Fibroblast of upper back skin (primary cell): ENCODE measurements at places on chromosomes 3 and 15.

DNA sequence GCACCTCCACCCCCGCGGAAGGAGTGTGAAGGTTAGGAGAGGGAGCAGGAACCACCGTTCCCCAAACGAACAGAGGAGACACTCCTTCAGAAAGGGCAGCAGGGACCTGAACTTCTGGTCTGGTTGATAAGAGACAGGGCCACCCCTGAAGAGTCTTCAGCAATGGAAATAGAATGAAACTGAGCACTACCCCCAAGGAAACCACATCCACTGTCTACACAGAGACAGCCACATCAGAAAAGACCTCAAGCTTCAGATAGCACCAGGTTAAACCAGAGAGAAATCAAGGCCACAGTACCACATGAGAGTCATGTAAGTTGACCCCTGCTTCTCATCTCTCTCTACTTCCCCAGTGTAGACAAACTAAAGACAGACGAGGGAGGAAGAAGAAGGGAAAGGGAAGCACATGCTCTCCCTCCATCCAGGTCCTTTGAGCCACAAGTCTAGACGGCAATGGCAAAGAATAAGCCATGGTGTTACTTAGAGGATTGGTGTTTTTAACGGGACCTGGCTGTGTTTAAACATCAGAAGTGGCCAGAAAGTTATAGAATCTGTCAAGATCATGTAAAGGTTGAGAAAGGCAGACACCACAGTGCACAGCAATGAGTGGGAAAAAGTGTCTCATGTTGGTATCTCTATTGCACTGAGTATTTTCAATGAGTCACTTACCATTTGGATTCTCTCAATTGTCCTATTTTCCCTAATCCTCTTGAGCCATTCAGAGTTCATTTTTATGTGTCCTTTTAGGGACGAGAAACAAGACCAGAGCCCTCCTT is 31.4 kb upstream of the CTNNB1 start:
- no peak for DNase-seq

DNA sequence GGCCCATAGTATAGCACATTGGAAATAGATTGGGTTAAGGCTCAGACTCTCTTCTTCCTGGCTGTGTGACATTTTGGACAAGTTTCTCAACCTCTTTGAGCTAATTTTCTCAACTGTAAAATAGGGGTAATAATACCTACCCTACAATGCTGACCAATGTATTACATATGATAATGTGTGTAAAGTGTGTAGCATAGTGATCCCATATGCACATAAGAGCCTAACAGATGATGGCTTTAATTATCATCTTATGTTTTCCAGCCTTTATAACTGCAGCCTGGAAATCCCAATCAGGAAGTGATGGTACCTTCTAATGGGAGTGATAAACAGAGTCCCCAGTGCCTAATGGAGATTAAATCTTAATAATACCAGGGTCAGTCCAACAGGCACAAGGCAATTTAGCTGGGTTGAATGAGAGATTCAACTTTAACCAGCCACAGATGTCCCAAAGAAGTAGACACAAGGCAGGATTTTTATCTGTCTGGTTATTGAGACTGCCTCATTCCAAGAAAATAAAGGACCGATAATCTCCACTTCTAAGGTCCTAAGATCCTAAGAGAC is 12.0 kb downstream of the ADAMTS9 start:
- DNase-seq = no peak

DNA sequence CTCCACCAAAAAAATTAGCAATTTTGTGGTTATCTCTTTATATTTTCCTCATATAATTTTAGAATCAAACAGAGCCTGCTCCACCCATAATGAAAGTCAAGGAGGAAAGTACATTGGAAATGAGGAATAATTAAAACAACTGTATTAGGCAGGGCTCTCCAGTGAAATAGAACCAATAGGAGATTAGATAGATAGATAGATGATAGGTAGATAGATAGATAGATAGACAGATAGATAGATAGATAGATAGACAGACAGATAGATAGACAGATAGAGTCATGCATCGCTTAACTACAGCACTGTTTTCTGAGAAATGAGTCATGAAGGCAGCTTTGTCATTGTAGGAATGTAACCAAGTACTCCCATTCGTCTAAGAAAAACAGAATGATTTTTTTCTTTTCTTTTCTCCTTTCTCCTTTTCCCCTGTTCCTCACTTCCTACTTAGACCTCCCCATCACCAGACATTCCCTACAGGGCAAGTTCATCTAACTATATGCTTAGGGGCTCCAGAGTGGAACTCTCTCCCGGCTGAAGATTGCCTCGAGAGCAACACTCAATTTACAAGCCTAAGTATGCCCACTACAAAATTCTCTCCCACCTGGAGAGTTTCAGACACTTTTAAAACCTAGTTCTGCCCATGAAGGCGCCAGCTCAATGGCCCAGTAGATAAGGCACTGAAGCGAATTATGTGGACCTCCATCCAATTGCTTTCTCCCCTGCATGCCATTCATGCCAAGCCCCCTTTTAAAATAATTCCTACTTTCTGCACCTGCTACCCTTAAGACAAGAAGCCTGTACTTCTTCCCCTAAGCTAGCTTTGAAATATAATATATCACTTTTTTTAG is 53.3 kb upstream of the LIPC start:
- DNase-seq = peak; percentile 25

- no peak for DNase-seq
Observed at GRCh38 chr15:93382200-93382820, 293.3 kb upstream of the RGMA start.

DNA sequence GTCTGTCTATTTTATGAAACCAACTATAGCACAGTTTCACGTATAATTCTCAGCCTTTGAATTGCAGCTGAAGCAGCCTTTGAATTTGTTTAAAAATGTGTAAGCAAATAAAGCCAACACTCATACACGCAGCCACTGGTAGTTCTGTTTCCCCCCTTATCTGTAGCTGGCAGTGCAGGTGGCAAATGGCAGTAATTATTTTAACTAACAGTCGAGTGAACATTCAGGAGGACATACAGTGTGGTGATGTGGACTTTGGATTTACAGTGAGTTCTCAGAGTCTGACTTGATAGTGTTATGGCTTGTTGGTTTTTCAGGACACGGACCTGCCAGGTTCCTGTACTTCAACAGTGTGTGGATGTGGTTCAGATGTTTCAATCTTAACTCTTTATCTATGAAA is 64.0 kb upstream of the SKOR1 start:
- DNase-seq = no peak

DNA sequence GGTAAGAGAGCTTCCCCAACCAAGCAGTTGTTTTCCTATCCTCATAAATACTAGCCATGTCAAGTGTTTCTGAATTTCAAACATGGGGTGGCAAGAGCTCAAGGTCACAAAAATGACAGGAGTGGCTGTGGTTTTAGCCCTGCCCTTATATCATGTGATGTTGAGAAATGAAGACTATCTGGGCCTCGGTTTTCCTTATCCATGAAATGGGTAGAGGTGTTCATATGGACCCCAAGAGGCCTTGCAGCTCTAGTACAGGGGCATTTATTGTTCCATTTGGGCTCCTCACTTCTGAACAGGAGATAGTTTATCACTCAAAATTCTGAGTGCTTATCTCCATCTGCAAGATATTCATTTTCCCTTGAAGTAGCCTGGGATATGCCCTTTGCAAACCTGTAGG is 35.8 kb downstream of the LMCD1 start:
- no peak for DNase-seq

- no peak for DNase-seq
Observed at GRCh38 chr3:184651904-184652303, 60.0 kb downstream of the MAGEF1 start.

DNA sequence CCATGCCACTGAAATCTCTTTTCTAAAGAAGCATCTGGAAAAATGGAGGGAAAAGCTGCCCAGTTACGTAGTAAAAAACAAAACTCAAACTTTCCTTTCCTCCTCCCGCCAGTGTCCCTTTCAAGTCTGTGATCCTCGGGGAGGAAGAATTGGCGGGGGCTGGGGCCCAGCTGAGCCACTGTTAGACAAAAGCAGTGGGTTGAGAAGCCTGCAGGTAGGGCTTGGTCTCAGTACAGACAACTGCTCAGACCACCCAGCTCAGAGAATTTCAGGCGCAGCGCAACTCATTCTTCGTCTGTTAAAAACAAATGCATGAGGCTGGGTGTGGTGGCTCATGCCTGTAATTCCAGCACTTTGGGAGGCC is 117.1 kb downstream of the MYLK start:
- DNase-seq = no peak

DNA sequence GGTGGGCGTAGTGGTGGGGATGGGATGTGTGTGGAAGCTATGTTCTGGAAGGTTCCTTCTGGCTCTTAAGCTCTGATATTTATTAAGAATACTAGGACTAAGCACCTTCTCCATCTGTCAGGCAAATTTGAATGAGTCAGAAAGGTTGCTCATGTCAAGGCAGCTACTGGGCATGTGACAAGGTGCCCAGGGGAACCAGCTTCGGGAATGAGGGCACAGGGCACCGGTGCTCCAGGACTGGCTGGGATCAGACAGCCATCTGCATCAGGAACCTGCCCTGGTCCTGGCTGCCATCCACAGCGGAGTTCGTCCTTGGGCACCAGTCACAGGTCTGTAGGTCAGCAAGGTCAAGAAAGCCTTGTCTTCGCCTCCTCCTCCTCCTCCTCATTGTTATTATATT is 32.5 kb downstream of the CA12 start:
- DNase-seq = no peak

GRCh38 chr3:192863091-192863420 is 54.6 kb downstream of the MB21D2 start:
- no peak for DNase-seq

DNA sequence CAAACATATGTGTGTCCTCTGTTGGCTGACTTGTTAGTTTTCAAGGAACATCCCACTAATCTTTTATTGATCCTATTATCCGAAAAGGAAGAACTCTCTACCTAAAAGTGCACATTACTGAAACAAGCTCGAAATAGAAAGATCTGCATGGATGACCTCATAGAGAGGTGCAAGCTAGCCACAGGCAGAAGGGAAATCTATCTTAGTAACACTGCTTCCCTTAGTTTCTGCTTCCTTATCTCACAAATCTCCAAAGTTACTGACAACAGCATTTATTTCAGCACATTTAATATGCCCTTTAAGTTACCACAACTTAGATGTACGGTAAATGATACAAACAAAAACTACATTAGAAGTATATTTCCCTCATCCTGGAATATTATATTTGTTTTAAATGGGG is 285.1 kb upstream of the CCDC54 start:
- no peak for DNase-seq

DNA sequence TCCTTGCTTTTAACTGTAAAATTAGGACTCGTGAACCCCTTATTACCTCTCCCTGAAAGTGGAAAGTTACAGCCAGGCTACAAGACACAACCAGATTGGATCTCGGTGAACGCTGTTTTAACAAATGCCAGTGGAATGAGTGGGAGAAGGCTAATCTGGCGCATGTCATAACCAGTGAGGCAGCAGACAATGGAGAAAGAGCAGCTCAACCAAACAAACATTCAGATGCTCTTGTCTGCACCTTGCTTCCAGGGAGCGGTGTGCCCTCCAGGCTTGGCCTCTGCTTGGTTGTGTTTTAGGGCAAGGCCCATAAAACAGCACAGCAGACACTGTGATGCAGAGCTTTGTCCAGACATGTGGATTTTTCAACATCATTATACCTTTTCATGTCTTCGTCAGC is 45.9 kb upstream of the ATP1B3 start:
- DNase-seq = no peak

- no peak for DNase-seq
Observed at GRCh38 chr3:44914936-44915335, 40.5 kb downstream of the TGM4 start.

- peak; percentile 29 for DNase-seq
Observed at GRCh38 chr3:4495294-4496086, 2.3 kb downstream of the ITPR1 start.

DNA sequence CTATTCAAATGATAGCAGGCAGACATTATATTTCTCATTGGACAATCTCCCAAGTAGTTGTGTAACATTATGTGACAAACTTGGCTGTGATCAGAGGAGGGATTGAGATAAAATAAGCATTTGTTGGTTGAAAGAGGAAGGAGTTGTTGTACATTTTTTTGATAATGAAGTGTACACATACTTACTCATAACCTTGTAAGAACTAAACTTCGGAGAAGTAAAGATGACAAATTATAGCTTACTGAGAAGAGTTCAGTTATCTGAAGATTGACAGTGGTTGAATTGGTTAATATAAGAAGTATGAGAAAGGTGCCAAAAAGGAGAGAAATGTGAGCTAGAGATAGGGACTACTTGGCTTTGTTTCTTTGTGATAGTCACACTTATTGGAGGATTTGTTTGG is 32.6 kb downstream of the STT3B start:
- DNase-seq = no peak

- no peak for DNase-seq
Observed at GRCh38 chr15:100926258-100926657, 7.1 kb downstream of the LRRK1 start.

DNA sequence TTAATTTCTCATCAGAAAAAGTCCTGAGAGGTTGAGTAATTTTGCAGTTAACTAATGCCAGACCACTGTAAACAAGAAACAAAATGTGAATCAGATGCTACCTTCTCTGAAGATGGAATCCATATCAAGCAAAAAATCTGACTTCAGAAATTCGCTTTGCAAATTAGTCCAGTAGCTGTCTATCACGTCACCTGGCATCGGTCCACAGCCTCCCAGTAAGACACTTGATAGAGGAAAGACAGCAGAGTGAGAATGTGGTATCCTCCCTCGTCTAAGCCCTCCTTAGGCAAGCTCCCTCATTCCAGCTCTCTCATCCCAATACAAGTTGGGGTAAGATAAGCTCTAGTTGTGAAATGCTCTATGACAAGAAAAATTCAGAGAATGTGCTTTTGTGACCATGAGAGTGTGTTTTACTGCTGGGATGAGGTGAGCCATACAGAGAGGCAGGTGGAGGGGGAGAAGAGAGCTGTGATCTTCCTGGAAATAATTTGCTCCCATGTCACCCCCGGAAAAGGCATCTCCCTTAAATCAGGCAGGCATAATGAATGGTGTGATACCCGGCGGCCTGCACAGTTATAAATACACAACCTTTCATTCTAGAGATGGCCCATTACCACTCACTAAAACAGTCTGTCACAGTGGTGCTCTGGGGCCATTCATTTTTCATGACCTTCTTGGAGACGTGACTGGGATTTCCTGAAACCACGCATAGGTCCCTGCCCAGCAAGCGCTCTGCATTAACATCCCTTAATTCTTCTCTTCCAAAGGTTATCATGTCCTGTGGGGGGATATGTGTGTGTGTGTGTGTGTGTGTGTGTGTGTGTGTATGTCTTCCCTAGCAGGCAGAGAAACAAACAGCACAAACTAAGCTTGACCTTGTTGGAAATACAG is 602.0 kb upstream of the KCNMB2 start:
- DNase-seq = peak; percentile 96

DNA sequence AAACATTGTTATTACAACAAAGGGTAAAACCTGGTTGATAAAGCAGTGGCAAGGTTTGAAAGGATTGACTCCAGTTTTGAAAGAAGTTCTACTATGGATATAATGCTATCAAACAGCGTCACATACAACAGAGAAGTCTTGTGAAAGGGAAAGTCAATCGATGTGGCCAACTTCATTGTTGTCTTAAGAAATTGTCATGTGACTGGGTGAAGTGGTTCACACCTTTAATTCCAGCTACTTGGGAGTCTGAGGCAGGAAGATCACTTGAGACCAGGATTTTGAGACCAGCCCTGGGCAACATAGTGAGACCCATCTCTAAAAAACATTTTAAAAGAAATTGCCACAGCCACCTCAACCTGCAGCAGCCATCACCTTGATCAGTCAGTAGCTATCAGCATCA is 6.2 kb upstream of the LXN start:
- DNase-seq = no peak
